ENCODE measurements at places on chromosomes 6 and 20. TPM values are rescaled to one million over a fixed set of nuclear protein-coding genes. Genes with fewer than 3 reads are reported as not detected.

GRCh38 chr20:25044660-25045342 lies 13.1 kb downstream of the ACSS1 start:
- no peak for DNase-seq

The RIMS4 gene
- polyA plus RNA-seq = 0.44 TPM

The CTCFL gene
- not detected for polyA plus RNA-seq

DNA sequence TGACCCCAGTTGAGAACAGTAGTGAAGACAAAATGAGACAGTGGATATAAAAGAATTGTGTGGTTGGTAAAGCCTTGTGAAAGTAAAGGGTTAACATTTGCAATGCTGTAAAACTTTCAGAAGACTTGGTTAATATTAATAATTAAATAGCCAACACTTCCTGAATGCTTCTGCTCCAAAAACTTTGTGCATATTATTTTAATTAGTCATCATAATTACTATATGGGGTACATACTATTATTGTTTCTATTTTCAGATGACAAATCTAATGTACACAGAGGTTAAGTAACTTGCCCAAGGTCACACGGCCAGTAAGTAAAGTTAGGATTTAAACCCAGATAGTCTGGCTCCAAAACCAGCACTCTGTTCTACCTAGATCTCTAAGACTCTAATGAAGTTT lies 291.3 kb downstream of the OGFRL1 start:
- no peak for DNase-seq

GRCh38 chr6:40499215-40499614 lies 87.9 kb downstream of the LRFN2 start:
- DNase-seq = no peak

GRCh38 chr6:22362361-22362760 lies 65.5 kb upstream of the PRL start:
- DNase-seq = no peak

DNA sequence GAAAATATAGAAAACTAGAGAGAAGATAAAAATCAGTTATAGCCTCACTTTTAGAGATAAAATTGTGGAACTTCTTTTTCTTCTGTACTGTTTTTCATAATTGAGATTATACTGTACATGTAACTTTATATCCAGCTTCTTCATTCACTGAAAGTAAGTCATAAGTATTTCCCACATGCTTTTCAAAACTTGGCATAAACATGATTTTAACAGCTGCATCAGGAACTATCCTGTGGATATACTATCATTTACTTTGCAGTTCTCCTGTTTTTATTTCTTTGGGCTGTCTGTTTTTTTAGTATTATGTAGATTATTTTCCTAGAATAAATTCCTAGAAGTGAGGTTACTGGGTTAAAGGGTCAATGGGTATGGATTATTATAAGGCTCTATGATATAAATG lies 14.8 kb downstream of the DSTN start:
- DNase-seq = no peak

The WFDC10B gene
- not detected for polyA plus RNA-seq

The ECT2L gene
- polyA plus RNA-seq = 0.02 TPM

GRCh38 chr20:45269754-45270270 lies 15.4 kb upstream of the SLPI start:
- no peak for DNase-seq

GRCh38 chr6:148317739-148318138 lies 24.9 kb upstream of the SASH1 start:
- DNase-seq = no peak

DNA sequence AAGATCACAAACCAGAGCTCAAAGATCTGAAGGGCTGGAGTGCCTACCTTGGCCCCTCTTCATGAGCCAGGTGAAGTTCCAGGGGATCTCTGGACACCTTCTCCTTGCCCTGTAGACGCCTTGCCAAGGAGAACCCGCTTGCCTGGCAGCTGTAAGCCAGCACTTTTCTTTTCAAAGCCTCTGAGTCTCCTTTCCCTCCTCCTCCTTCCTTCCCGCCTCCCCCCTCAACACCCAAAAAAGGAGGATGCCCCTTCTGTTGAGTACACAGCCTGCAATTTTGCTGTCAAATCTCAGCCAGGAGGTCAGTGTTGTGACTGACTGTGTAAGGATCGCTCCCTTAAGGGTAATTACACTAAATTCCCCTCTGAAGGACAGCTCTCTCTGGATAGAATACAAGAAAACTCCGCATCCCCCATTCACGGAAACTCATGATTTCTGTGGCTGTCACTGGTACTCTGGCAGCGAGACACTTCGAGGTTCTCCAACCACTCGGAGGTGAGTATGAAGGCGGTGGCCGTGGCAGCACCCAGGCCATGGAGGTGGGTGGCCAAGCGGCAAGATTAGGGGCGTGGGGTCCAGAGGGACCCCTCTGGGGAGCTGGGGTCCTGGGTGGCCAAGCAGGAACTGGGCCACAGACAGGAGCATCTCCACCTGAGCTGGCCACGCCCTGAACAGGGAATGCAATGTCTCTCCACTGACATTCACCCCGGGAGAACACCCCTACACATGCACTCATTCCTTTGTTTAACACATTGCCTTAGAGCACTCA lies 23.2 kb upstream of the FOXP4 start:
- no peak for DNase-seq

GRCh38 chr6:31573239-31574105 lies 1.4 kb downstream of the LTA start:
- no peak for DNase-seq

The ARHGAP18 gene
- 25.0 TPM for polyA plus RNA-seq

- no peak for DNase-seq
Measured at GRCh38 chr6:74598462-74599393, 607.1 kb downstream of the COL12A1 start.

DNA sequence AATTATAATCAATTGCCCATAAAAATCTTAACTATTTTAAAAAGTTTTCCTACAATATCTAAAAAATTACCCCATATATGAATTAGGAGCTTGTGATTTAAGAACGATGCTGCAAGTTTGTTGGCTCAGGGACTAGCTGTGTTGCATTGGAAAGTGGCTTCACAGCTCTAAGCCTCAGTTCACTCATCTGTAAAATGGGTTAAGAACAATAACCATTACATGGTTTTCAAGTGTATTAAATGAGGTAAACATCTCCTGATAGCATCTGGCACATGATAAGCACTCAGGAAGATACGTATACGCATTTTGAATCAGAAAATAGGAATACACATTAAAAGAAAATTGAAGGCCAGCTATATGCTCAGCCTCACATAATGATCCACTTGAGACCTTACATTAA lies 76.4 kb downstream of the ARHGAP18 start:
- no peak for DNase-seq

GRCh38 chr6:166029506-166029905 lies 138.1 kb downstream of the TBXT start:
- DNase-seq = no peak

- DNase-seq = no peak
Measured at GRCh38 chr6:108235127-108235526, 25.7 kb downstream of the SNX3 start.

GRCh38 chr20:21661488-21662055 lies 43.9 kb upstream of the PAX1 start:
- DNase-seq = no peak

DNA sequence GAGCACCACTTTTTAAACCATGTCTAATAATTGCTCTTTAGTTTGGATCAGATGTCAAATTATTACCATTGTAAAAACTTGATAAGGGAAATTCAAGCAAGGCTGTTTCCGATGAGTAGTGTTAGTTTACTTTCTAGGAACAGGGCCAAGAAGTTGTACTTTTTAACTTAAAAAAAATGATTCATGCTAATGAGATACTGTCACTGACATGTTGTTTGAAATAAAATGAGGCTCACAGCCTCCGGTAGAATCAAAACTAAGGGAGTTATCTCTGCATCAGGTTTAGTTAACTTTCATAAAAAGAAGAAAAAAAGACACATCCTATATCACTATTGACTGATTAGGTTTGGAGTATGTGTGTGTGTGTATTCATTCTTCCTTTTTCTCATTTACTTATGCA lies 55.2 kb upstream of the SUPT3H start:
- no peak for DNase-seq

- DNase-seq = no peak
Measured at GRCh38 chr20:15937179-15937578, 636.1 kb downstream of the KIF16B start.

- DNase-seq = peak; percentile 11
Measured at GRCh38 chr6:113825781-113826180, 31.4 kb upstream of the MARCKS start.

GRCh38 chr6:38021029-38021428 lies 201.5 kb downstream of the ZFAND3 start:
- no peak for DNase-seq

The LY6G6D gene
- not detected for polyA plus RNA-seq

The ZNF335 gene
- polyA plus RNA-seq = 11.7 TPM

DNA sequence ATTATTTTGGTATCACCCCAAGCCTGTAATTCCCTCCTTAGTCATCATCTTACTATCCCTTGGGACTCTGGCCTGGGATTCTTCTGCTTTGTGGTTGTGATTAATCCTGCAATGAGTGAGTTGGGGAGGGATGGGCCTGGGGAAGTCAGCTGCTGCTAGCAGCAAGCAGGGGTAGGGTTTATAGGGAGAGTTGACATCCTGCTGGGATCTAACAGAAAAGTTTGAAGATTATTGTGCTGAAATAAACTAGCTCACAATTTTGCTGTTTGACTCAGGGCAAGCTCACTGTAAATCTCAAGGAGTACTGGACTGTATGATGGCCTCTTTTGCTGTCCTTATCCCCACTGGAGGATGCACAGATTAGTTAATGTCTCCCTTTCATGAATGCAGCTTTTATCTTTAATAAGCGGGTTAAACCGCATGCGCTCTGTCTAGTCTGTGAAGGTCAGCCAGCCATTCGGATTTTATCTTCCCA lies 83.4 kb downstream of the JARID2 start:
- peak; percentile 42 for DNase-seq

The CCR6 gene
- polyA plus RNA-seq = not detected

The BHLHE23 gene
- not detected for polyA plus RNA-seq

- DNase-seq = no peak
Measured at GRCh38 chr6:129701721-129702455, 8.1 kb downstream of the ARHGAP18 start.

DNA sequence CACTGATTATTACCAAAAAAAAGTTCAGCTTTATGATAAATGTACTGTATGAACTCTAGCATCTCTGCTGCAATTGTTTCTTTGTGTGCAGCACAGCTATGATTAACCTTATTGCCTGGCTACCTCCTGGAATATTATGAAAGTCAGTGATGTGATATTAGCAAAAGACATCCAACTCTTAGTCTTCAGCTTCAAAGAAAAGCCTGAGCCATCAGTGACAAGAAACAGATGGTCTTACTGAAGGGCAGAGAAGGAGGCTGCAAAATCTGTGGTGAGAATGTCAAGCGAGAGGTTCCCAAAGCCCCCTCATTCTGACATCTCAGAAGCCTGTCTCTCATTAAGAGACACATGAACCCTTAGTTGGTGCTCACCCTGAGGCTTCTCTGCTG lies 89.4 kb upstream of the TNFAIP3 start:
- DNase-seq = no peak

DNA sequence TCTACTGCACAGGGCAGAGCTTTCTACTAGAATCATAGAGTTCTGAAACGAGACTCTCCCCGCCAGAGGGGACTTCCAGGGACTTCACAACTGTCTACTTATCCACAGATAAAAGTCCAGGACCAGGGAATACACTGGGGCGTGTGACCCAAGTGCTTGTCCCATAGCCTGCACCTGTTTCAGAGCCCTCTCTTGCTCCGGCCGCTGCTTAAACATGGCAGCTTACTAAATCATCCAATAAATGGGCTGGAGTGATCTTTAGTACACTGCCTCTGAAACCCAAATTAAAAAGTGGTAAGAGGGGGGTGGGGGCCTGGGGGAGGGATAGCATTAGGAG lies 8.9 kb upstream of the RAB44 start:
- DNase-seq = no peak

GRCh38 chr6:89458704-89459103 lies 25.8 kb downstream of the ANKRD6 start:
- no peak for DNase-seq

DNA sequence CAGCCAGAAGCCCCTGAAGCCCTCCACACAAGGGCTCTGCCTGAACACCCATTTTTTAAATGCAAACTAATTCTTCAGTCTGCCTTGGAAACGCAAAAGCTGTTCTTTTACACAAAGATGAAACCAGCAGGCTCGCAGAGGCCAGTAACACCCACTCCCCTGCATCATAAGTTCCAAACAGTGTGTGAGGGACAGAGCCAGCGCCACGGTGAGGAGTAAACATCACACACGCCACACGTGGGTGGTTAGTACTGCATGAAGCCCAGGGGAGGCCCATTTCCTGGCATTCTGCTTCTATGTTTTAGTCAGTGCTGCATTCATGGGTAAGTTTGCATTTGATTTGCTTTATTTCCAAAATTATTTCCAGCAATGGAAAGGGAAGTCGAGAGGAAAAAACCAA lies 217.7 kb upstream of the RIN2 start:
- no peak for DNase-seq

The NFKBIE gene
- polyA plus RNA-seq = 6.4 TPM

DNA sequence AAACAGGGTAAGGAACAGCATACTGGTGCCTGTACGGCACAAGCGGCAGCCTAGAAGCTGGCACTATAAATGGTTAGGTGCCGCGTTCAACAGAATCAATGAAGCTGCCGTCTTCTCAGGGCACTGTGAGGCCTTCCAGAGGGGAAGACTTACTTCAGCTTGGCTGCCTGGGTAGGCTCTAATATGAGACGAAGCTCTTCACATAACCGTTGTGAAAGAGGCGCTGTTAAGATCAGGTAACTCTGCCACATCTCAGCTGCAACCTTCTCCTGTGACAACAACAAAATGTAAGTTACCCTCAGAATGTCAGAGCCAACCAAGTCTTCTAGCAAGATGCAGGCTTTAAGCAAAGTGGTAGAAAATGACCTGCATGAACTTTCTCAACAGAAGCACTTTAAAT lies 12.0 kb upstream of the LYRM2 start:
- DNase-seq = no peak

DNA sequence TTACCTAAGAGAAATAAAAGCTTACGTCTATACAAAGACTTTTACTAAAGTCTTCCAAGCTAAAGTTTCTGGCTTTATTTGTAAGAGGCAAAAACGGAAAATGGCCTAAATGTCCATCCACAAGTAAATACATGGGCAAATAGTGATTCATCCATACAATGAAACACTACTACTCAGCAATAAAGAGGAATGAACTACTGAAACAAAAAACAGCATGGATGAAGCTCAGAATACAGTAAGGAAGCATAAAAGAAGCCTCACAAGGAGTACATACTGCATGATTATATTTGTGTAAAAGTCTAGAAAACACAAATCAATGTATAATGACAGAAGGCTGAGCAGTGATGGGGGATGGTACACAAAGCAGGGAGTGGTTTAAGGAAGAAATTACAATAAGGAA lies 84.7 kb downstream of the F13A1 start:
- no peak for DNase-seq

The SLC25A27 gene
- polyA plus RNA-seq = 1.7 TPM

- no peak for DNase-seq
Measured at GRCh38 chr20:57060407-57061050, 205.9 kb downstream of the BMP7 start.

Data from SK-N-SH (cell line).